ENCODE measurements at places on chromosomes 12 and 14.

GRCh38 chr14:61130512-61131260, 149.6 kb downstream of the SLC38A6 start:
- DNase-seq = no peak

DNA sequence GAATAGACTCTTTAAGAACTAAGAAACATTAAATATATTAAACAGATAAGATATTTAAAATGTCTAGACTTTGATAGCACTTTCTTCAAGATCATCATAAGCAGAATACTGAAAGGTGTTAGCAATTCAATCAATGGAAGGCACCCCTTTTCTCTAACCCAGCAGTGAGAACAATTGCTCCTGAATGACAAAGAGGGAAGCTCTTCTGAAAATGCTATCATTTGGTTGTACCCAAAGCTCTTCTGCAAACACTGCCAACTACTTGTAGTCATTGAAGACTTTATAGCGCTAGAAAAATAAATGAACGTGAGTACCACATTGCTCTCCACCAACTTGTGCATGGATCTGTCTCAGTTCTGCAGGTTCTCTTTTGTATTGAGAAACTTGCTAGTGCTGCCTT, 62.2 kb upstream of the LMO3 start:
- DNase-seq = no peak

DNA sequence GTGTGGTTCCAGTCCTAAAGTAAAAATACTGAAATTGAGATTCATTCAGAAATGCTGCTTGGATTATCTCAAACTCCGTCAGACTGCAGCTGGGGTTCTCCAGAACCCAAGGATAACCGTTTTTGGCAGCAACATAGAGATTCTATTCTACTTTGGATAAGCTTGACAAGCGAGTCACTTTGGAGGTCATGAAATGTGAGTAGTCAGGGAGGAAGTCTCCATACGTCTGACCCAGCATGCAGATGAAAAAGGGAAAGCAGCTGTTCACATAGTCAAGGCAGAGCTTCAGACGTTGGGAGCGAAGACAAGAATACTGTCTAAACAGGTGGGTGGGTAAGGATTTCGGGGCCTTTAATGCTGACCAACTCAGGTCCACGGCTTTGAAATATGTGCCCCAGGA, 14.9 kb upstream of the HSP90B1 start:
- no peak for DNase-seq

DNA sequence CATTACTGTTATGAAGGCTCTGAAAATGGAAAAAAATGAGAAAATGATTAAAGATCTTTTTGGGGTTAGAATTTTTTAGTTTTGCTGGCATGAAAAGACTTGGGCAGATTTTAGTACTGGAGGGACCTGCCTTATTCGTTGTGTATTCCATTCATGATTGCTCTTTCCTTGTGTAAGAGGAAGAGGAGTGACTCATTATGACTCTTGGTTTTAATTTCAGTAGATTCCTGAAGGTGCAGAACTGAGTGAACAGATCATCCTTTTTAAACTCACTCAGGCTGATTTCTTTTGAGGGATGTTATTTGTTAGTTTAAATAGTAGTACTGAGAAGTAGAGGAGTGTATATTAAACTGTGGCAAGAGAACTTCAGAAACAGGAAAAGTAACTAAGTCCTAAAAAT, 41.6 kb downstream of the AKAP6 start:
- DNase-seq = no peak

GRCh38 chr12:11706509-11707379, 57.3 kb downstream of the ETV6 start:
- DNase-seq = no peak

Measured in stimulated activated CD4-positive, alpha-beta T cell treated with anti-CD3 and anti-CD28 coated beads, Interleukin-15, amount 100 ng/mL, for 1 hour (primary cell).